ENCODE measurements at places on chromosomes 1 and 21.

DNA sequence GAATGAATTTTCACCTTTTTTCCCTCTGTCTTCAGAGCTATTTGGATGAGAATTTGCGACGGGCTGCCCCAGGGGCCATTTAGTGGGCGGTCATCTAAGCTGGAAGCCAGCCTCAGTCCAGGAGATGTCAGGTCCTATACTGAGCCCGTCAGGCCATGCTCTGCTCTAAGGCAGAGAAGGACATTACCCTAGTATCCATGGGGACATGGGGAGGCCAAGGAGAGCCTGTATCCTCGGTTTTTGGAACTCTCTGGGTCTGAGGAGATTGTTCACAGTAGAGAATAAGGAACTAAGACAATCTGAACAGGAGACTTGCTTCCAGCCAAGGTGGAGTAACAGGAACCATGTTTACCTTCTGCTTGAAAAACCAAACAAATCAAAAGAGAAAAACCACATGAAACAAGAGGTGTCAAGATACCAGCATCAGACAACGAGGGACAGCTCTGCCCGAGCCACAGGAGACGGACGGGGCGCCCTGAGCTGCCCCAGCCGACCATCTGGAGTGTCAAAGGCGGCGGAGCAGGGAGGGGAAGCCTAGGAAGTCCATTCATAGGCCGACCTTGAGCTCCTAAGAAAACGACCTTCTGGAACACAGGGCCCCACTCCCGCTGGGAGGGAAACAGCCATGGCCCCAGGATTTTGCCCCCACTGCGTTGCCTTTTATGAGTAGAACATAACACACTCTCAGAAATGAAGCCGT is 20.0 kb upstream of the ADARB1 start:
- no peak for DNase-seq

- DNase-seq, result no peak
These were observed 64.3 kb downstream of the ANKRD13C start for GRCh38 chr1:70290218-70290617.

DNA sequence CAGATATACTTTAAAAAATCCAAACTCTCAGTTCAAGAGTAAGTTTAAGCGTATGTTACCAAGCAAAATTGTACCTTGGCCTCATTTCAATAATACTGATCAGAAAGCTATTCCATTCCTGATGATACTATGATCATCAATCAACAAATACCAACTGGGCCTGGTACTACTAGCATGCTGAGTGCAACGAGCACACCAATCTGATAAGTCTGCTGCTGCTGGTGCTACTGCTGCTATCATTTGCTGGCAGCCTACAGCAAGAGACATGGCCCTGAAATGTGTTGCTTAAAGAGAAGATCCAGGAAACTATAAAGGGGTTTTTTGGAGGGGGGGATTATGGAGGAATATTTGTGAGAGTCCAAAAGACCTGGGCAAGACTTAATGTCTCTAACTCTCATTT is 39.7 kb downstream of the NME7 start:
- no peak for DNase-seq

DNA sequence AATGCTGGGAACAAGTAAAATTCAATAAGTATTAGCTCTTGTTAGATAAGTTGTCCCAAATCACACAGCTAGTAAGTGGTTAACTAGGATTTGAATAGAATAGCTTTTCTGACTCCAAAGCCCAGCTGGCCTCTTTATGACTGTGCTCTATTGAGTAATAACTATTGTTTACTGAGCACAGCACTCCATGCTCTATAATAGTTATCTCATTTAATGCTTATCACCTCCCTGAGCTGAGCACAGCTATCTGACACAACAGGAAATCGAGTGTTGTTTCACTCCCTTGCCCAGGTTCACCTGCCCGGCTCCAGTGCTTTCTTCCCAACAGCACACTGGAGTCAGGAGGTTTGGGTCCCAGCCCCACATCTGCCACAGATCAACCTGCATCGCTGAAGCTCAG is 38.8 kb upstream of the STMN1 start:
- DNase-seq, result no peak

GRCh38 chr1:101141376-101141775 is 95.4 kb upstream of the S1PR1 start:
- DNase-seq, result no peak

DNA sequence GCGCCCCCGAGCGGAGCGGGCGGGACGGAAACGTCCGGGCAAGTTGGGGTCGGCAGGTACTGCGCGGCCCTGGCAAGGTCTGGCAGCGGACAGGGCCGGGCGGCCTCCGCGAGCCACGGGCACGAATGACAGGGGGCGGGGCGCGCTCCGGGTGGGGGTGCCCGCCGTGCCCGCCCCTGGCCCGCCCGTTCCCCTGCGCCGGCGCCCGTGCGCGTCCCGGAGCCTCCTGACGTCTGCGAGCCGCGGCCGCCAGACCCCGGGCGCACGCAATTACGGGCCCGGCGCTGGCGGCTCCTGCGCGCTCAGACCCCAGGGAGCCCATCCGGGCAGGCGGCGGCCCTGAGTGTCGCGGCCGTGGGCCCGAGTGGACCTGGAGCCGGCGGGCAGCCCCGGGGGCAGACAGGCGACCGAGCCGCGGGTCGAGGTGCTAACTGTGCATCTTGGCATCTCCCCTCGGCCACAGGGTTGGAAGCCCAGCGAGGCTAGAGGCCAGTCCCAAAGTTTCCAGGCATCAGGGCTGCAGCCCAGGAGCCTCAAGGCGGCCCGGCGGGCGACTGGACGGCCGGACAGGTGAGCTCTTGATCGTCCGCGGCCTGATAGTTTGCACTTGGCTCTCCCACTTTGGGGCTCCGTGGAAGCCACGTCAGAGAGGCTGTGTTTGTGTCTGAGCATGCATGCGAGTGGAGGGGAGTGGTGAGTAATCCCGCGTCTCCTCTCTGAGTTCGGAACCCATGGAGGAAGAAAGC is 918 bp downstream of the MIB2 start:
- DNase-seq, result peak; percentile 56

DNA sequence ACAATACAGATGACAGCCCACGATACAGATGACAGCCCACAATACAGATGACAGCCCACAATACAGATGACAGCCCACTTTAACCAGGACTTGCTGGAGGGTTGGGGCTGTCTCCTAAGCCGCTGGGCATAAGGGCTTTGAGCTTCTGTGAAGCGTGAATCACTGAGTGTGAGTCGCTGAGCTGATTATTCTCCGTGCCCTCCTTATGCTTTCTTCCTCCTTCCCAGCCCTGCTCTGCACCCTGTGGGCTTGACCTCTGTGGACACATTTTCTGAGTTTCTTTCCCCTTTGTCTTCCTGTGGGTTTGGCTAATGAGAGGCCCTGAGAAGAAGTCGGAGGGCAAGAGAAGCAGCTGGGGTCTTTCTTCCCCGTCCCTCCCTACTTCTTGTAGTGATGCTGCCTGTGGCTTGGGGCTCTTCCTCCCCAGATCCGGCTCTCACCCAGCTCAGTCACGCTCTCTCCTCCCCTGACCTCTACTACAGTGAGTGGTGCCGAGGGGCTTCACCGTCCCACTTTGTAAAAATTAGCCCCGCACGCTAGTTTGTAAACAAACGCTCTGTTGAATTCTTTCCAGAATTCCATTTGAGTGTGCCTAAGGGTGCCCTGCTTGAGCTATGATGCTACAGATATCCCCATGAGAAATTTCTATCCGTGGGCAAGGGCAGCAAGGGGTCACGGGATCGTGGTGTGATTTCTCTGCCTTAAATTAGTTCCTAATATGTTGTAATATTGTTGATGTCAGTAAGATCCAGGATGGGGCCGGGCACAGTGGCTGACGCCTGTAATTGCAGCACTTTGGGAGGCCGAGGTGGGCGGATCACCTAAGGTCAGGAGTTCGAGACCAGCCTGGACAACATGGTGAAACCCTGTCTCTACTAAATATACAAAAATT is 46.4 kb upstream of the SOD1 start:
- no peak for DNase-seq

DNA sequence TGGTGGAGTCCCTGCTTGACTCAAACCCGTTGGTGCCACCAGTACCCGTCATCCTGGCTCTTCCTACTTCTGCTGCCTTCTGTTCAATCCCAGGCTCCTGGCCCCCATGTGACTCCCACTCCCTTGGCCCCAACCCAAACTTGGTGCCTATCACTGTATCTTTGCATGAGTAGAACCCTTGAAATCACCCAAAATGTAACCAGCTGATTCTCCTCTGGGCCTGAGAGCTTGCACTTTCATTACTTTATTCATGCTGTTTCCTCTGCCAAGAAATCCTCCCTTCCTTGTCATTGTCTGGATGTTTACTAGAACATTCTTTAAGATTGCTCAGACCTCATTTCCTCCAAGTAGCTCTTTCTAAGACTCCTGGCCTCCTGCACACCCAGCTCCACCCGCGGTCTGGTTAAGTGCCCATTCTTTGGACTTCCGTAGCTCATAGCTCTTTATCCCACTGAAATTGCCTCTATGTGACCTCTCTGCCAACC is 15.7 kb downstream of the PTAFR start:
- DNase-seq, result no peak

DNA sequence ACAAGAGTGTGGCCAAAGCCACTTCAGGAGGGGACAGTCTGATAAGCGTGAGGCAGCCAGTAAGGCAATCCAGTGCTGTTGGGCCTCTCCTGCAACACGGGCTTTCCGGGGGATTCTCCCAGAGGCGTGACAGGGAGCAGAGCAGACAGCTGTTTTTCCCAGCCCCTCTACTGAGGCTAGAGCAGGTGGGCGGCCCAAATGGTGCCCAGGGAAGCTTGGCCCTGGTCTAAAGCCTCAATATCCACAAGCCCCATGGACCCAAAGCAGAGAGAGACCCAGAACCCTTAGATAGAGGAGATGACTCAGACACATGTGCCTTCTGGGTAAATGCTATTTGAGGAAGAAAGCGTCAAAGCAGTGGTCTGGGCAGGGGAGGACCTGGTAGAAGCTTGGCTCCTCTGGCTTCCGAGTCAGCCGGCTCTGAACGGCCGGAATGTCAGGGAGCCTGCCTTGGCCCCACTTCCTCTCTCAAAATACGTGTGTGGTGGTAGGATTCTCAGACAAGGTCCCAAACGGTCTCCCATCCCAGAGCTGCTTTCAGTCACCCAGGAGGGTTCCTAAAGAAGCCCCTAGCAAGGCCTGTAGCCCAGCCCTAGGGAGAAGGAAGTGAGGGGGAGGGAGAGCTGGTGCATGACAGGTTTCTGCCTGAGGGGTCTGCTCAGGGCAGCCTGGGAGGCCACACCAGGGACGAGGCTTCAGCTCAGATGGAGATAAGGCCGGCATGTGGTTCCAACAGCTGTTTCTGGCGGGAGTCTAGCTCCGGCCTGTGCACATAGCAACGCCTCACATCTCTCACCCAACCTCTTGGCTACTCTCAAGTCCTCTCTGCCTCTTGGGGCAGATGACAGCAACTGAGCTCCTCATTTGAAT is 28.8 kb downstream of the PIK3C2B start:
- DNase-seq, result no peak

GRCh38 chr1:36888811-36889477 is 145.4 kb downstream of the GRIK3 start:
- DNase-seq, result no peak

- no peak for DNase-seq
These were observed 334.7 kb upstream of the PRMT6 start for GRCh38 chr1:106721790-106722189.

GRCh38 chr1:207673399-207673798 is 28.5 kb downstream of the CR1L start:
- no peak for DNase-seq

DNA sequence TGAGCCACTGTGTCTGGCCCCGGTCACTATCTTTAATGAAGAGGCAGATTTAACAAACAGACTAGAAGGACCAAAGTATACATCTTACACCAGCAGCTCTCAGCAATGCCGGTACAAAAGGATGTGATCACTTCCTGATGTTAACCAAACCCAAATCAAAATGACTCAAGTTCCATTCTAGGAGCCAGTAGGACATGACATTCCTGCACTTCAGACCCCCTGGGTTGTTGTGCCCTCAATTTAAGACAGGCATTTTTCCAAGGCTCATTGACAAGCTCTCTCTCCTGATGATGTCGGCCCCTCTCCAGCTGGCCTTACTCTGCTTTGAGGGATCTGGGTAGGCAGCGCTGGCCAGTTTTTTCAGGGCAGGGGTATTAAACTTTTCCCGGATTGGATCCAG is 35.1 kb downstream of the YARS1 start:
- DNase-seq, result no peak

GRCh38 chr1:13605159-13605558 is 21.5 kb downstream of the PDPN start:
- DNase-seq, result no peak

- DNase-seq, result no peak
These were observed 11.2 kb downstream of the CLEC20A start for GRCh38 chr1:178485541-178485981.

DNA sequence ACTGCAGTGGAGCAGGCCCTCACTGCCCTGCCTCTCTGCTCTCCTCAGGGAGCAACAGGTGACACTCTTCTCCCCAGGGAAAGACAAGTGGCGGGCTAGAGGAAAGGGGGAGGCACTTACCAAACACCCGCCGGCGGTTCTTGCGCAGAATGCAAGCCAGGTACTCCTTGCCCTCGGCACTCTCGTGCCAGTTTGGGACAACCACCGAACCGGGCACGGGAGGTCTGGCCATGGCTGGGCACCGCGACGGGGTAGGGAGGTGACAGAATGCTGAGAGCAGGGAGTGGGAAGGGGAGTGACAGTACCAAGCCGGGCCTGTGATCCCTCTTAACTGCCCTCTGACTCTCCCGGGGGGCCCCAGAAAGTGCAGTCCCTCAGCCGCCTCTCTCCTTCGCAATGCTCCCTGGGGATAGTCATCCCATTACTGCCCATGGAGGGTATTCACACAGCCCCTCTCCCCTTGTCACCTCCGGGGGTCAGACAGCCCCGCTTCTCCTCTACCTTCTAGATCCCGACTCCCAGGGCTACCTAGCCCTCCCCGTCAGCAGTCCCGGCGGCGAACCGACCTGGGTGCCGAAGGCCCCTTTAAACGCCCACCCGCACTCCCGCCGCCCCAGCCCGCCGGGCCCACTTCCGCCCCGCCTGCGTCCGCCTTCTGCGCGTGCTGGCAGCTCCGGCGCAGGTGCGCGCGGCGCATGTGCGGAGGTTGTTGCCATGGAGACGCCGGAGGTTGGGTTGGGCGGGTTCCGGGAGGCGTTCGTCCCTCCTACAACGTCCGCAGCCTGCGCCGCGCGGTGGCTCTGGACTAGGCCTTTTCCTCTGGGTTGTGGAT is at the start of gene CPLANE2:
Gene CPLANE2 (minus strand): TSS at position 673 of the 832 bp plus-strand sequence. CDS start 441 bp downstream, at position 232.
- peak; percentile 97 for DNase-seq

DNA sequence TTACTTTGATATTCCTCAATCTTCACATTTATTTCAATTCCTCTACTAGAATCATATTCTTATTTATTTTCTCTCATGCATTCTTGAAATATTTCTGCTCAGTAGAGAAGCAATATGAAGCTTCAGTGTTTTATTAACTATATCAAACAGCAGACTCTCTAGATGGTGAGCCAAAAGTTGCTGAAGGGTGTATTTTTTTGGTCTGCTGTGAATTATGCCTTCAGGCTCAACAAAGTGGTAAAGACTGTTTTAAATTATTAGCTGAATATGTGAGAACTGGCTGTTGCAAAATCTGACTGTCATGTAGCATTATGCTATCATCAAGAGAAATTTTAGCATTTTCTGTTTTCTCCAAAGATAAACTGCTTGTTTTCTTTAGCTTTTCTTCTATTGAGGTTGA is 24.9 kb upstream of the CDC42BPA start:
- no peak for DNase-seq

All from colonic mucosa (tissue), 4 donors.